KBM-7 (cell line): ENCODE measurements at places on chromosomes 16 and 17.

GRCh38 chr17:64162554-64162953, 32.6 kb upstream of the ERN1 start:
- DNase-seq = no peak

DNA sequence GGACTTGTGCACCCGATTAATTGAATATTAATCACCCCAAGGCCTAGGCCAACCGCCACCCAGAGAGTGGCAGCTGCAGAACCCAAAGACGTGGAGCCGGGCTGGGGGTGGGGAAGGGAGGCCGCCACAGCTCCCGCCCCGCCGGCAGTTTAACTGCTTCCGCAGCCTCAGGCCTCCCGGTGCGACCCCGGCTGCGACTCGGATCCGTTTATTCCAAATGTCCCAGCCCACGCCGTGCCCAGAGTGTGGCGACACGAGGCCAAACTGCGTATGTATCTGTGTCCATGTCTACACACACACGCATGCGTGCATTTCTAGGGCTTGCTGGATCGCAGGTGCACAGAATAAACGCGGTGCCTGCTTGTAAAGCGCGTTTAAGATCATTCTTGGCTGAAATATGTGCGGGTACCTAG, 802 bp upstream of the TOB1 start:
- peak; percentile 73 for DNase-seq

- DNase-seq = no peak
These were observed 26.9 kb downstream of the TK2 start for GRCh38 chr16:66522816-66523590.

GRCh38 chr17:6314311-6314710, 120.6 kb downstream of the AIPL1 start:
- no peak for DNase-seq

GRCh38 chr17:33667052-33667509, 374.0 kb upstream of the ASIC2 start:
- DNase-seq = no peak

- DNase-seq = no peak
These were observed 18.5 kb upstream of the TERF2 start for GRCh38 chr16:69404275-69404805.

- no peak for DNase-seq
These were observed 1.8 kb upstream of the TEX2 start for GRCh38 chr17:64264891-64265290.

- no peak for DNase-seq
These were observed 81.4 kb upstream of the DYNLRB2 start for GRCh38 chr16:80459331-80459777.

DNA sequence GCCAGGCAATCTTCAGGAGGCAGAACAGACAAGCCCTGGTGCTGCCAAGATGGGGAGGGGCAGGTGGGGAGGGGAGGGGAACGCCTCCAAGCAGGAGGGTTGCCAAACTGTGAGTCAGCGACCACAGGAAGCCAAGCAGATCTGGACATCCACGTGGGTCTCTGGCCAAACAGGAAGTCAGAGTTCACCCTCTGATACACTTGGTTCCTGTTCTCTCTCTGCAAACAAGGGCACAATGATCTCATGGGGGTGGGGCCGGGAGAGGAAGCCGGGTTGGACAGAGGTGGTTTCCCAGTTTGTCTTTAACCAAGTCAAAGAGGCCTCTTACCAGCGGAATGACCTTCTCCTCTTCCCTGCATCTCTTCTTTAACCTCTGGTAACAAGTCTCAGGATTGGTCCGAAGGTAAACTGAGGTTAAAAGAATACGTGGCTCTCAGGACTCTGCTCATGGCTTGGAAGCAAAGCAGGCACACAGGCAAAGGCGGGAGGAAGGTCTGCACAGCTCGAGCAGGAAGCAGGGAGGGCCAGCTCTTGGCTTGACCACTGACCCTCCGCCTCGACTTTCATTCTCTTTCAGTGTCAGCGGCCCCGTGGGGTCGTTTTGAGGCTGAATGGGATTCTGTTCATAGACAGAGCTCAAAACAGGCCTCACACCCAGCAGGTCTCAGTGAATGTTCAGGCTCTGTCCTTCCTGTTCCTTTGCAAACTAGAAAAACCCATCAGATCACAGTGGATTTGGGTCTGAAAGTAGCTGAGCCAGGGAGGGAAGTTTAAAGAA, 32.9 kb downstream of the TK2 start:
- DNase-seq = peak; percentile 97

GRCh38 chr16:74766729-74767128, 7.9 kb downstream of the FA2H start:
- no peak for DNase-seq

- no peak for DNase-seq
These were observed at the start of gene ARHGAP23 for GRCh38 chr17:38428112-38428642. Gene ARHGAP23 (plus strand): TSS chr17:38428464. CDS start chr17:38428486, 22 bp downstream.

DNA sequence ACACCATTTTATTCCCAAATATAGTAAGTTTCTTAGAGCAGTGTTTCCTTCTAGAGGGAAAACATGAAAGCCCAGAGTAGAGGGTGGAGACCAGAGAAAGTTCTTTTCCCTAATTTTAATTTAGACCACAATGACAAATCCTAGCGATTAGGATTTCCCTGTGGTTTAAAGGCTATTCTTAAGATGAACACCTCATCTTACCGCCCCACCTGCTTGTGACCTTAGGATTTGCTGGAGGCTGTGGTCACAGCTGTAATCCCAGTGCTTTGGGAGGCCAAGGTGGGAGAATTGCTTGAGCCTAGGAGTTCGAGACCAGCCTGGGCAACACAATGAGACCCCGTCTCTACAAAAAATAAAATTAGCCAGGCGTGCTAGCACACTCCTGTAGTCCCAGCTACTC, 51.1 kb downstream of the GPRC5B start:
- DNase-seq = no peak

DNA sequence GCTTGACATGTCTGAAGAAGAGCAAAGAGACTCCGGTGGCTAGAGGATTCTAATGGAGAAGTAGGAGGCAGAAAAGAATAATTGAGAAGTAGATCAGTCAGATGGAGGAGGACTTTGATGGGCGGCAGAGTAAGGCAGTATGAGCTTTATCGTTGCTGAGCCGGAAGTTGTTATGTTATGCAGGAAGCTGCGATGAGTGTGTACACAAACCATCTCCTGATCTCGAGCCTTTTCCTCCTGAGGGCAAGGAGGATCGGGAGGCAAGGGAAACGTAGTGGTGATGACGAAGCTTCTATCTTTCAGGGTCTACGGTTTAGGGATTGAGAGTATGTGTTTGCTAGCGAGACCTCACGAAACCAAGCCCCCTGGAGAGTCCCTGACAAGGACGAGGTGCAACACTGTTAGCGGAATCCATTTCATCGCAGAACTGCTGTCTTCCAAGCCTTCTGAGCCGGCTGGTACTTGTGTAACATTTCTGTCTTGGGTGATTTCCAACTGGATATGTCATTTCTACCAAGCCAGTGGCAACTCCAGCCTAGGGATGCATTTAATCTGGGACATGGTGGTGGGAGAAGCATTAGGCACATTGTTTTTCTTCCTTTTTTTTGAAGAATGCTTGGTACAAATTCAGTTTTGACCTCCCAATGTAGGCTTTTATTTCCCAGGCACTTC, 45.5 kb downstream of the RBFOX1 start:
- no peak for DNase-seq

GRCh38 chr17:14061666-14062560, 7.4 kb upstream of the COX10 start:
- DNase-seq = no peak

DNA sequence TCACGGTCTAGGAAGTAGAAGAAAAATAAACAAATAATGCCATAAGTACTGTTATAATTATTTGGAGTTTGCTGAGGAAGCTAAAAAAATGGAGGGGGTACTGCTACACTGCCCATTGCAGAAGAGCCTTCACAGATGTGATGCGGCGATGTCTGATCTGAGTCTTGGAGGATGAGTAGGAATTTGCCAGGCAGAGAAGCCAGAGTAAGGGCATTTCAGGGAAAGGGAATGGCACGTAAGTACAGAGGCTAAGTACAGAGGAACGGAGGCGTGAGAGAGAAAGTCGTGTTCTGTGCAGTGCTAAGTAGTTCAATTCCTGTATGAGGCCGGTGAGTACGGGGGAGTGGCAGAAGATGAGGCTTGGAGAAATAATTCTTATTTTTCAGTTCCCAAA, 741 bp upstream of the GRB2 start:
- peak; percentile 34 for DNase-seq

GRCh38 chr17:36818134-36818825, 119.0 kb upstream of the LHX1 start:
- DNase-seq = no peak

DNA sequence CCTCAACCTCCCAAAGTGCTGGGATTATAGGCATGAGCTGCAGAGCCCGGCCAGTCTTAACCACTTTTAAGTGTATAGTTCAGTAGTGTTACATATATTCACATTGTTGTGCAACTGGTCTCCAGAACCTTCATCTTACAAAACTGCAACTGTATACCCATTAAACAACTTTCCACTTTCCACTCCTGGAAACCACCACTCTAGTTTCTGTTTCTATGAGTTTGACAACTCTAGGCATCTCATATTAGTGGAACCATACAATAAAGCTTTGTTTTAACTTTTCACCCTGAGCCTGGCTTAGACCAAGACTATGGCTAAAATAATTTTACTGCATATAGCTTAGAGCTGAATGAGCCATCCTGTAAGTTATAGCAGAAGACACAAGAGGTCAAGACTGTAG, 108.0 kb upstream of the GOT2 start:
- DNase-seq = no peak

GRCh38 chr16:67155295-67156142, 4.2 kb downstream of the TRADD start:
- peak; percentile 73 for DNase-seq

GRCh38 chr17:38663125-38663751, 11.5 kb downstream of the EPOP start:
- peak; percentile 65 for DNase-seq

GRCh38 chr17:2780256-2780655, 16.0 kb upstream of the RAP1GAP2 start:
- DNase-seq = no peak

DNA sequence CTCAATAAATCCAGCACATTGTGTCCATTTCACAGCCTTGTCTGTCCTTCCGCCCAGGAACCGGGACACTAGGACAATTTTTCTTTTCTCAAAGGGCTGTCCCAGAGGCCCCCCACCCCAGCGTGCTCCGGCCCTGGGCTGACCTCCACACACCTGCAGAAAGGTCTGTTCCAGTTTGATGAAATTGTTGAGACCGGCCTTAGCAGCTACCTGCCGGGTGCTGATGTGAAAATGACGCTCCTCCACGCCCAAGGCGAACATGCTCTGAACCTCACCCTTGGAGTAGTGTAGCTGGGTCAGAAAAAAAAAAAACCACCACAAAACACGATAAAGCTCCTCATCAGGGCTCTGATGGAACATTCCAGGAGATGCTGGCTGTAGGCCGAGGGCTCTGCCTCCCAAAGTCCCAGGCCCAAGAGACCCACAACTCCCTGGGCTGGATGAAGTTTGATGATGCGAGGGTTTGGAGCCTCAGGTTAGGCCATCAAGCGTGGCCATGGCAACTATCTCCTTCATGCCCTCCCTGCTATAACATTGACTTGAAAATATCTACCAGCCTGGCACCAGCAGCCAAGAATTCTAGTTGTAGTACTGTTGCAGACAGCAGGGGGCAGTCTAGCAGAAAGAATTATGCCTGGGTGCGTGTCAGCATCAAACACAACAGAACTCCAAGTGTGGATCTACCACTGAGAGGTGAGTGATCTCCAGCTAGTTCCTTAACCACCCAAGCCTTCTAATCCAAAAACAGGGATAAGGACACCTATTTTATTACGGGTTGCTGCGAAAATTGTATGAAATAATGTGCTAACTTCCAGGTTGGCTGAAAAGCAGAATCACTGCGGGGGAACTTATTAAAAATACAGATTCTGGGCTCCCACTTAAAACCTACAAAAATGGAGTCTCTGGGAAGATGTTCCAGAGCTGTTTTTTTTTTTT, 62.1 kb downstream of the RMI2 start:
- peak; percentile 95 for DNase-seq

GRCh38 chr17:16477666-16478065, 14.3 kb downstream of the LRRC75A start:
- no peak for DNase-seq

DNA sequence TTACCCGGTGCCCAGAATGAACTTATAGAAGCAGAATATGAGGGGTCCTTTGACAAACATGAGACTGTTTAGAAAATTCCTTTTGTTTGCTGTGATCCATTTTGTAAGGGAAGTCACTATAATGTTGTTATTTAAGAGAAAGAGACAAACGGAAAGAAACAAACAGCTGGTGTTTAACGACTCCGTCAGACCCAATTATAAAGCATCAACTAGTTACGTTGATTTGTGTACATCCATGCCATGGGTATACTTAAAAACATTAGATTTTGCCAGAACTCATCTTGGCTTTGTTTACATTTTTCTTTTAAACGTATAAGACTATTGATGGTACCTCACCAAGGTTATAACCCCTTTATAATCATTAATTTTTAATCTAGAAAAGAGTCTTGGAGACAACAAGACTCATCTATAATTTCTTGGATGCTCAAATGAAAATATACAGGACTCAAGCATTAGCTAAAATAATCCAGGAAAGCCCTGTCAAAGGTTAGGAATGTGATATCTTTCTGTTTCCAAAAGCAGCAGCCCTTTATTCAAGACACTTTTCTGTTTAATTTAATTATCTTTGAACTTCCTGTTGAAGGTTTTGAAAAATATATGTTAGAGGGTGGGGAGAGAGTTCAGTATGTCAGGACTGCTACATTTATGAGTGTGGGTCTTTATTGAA, 331.7 kb downstream of the WWOX start:
- DNase-seq = no peak

DNA sequence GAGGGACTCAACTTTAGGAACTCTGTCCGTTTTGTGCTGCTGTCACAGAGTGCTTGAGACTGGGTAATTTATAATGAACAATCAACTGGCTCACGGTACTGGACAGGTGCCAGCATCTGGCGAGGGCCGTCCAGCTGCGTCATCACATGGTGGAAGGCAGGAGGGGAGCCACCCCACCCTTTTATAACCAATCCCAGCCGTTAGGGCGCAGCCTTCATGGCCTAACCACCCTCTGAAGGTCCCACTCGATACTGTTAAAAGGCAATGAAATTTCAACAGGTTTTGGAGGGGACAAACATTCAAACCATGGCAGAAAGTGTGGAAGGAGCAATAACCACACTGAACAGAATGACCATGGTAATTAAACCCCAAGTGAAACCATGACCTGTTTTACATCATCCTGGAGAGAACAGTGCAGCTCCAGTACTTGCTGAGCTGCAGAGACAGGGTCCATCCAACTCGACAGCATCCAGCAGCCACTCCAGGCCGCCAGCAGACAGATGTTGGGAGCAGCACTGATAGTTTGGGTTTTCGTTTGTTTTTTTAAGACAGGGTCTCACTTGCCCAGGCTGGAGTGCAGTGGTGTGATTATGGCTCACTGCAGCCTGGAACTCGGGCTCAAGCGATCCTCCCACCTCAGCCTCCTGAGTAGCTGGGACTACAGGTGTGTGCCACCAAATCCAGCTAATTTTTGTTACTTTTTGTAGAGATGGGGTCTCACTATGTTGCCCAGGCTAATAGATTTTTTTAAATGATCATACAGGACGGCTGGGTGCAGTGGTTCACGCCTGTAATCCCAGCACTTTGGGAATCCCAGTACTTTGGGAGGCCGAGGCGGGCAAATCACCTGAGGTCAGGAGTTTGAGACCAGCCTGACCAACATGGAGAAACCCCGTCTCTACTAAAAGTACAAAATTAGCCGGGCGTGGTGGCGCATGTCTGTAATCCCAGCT, 11.0 kb downstream of the CHMP6 start:
- DNase-seq = no peak

- DNase-seq = no peak
These were observed 200.9 kb downstream of the CNTNAP4 start for GRCh38 chr16:76478105-76478504.

- no peak for DNase-seq
These were observed 10.4 kb downstream of the ADAM11 start for GRCh38 chr17:44769230-44769629.
